PC-9 (cell line): ENCODE measurements at places on chromosomes 4 and X.

GRCh38 chr4:65535113-65535512 lies 135.2 kb downstream of the EPHA5 start:
- no peak for DNase-seq

DNA sequence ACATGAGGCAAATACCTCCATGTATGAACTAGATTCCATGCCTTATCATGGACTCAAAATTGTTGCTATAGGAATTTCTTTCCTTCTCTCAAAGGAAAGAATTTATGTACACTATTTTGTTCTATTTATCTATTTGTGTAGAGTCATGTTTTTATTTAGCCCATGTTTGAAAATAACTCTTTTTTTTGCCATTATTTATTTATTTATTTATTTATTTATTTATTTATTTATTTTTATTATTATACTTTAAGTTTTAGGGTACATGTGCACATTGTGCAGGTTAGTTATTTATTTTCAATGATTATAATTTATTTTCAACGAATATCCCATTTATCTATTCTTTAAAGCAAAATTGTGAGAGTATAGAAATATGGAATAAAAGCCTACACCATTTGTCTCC lies 177.9 kb downstream of the MAGEE1 start:
- DNase-seq, result no peak

GRCh38 chr4:168843635-168844034 lies 166.4 kb downstream of the CBR4 start:
- no peak for DNase-seq

- DNase-seq, result no peak
These were observed 19.7 kb upstream of the NWD2 start for GRCh38 chr4:37224854-37225253.

DNA sequence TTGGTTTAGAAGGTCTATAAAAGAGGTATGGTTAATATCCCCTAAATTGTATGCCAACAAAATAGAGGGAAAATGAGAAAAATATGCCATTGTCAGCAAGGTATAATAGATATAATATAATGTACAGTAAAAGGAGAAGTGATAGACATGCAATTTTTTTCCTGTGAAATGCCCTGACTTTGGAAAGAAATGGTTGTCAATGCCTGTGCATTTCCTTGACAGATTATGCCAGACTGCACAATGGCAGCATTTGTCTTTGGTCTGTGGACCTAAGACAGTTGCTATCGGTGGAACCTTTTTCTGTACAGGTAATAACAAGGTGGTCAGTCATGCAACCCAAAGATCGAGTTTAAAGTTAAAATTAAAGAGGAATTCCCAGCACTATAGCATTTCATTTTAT lies 301.7 kb downstream of the CFAP299 start:
- no peak for DNase-seq

- no peak for DNase-seq
These were observed 2.9 kb downstream of the HDAC8 start for GRCh38 chrX:72569786-72570185.

GRCh38 chr4:89108091-89108490 lies 3.2 kb upstream of the TIGD2 start:
- DNase-seq, result no peak

DNA sequence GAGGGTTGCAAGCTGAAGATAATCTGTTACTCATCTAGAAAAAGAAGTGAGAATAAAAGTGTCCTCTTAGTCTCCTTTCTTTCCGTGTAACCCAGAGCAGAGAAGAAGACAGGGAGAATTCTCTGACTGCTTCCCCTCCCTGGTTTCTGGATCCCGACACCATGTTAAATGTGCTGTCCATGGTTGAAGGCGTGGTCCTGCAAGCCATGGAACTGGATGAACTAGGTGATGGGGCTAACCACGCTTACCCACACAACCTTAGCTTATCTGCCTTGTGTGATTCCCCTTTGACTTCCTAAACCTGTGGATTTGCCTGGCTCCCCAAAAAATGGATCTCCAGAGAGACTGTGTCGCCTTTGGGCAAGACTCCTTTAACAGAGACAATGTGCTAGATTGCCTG lies 907.6 kb downstream of the FSTL5 start:
- no peak for DNase-seq

GRCh38 chr4:152500800-152501434 lies 35.0 kb downstream of the FBXW7 start:
- peak; percentile 34 for DNase-seq

DNA sequence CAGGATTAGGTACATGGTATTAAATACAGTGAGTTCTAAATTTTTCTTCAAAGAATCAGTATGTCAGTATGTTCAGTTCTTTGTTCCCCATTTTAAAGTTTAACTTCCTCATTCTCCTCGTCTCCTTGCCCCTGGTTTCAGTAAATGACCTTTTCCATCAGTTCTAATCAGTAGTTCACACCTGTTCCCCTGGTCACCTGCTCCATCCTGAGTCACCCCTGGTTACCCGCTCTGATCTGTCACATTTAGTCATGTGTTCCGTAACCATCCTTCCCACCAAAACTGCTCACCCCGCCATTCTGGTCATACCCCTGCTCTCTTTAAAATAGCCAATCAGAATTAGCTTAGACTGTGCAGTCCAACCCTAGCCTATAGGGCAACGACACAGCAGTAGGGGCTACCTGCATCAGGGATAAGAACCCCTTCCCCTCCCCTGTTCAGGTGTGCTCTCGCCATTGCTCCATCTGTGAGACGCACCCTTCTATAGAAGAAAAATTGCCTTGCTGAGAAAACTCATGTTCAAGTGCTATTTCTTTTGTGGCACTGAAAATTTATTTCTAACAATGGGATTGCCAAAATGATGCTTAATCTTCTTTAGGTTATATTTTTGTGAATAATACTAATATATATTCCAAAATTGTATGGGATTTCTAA lies 181.3 kb downstream of the OR13H1 start:
- no peak for DNase-seq

- DNase-seq, result no peak
These were observed 1137.6 kb downstream of the C4orf33 start for GRCh38 chr4:130233377-130234047.

- no peak for DNase-seq
These were observed 1759.6 kb downstream of the C4orf33 start for GRCh38 chr4:130855533-130855932.

GRCh38 chr4:84177831-84178542 lies 321.1 kb downstream of the NKX6-1 start:
- DNase-seq, result no peak

DNA sequence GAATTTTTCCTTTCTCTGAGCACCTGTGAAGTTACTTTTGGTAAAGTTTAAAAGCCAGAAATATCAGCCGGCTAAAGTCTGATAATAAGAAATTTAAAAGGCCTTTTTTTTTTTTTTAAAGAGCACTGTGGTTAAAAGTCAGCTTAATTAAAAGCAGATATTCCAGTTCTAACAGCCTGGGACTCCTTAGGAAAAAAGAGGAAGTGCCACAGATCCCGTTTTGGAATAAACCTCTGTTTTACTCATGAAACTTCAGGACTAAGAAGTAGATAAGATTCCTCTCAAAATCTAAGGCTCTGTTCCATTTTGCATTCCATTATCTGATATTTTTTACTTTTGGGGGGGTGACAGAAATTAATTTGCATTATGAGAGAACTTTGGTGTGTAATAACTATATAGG lies 37.8 kb downstream of the ABCB7 start:
- no peak for DNase-seq

DNA sequence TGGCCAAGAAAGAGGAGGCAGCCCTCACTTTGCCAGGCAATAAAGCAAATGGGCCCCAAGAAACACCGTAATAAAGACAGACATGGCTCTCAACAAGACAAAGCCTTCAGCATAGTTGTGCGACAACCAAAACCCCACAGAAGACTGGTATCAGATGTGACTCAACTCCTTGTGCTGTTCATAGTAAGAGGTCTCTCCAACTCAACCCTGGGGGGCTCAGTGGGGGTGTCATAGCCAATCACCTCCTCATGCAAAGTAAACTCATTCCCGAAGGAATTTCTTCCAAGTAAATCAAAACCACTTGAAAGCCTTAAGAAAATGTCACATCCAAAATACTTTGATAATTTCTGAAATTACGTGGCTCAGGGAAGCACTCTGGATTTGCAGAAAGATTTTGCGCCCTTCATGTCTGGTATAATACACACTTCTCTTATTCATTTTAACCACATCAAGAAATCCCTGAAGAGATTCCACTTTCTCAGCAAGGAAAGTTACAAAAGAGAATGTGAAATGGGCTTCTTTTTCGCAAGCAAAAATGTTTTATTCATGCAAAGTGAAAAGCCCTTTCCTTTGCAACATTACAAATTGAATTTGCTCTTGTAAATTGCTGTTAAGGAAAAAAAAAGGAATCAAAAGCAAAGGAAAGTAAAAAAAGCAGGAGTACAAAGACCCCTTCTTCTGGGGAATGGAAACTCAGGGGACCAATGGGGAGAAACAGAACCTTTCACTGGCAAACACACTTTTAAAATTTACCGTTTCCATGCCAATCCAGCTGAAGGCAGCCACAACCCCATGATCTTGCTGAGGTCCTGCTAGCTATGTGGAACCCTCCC lies 137.4 kb downstream of the NSUN7 start:
- no peak for DNase-seq

GRCh38 chr4:83535520-83536361 lies at the start of gene GPAT3:
Gene GPAT3, plus strand, starts transcription at chr4:83536108. Its CDS starts 515 bp downstream, at chr4:83536623.
- peak; percentile 82 for DNase-seq

GRCh38 chr4:100848841-100849240 lies 331.0 kb upstream of the EMCN start:
- no peak for DNase-seq

- no peak for DNase-seq
These were observed at the start of gene LDB2 for GRCh38 chr4:16897991-16898827. Gene LDB2, minus strand, starts transcription at chr4:16898645.
